ENCODE measurements at places on chromosomes 3 and 15. TPM values are rescaled to one million over a fixed set of nuclear protein-coding genes. Genes with fewer than 3 reads are reported as not detected.

GRAMD2A gene
- 7.2 TPM for total RNA-seq

CATSPER2 gene
- 1.4 TPM for total RNA-seq

B3GALNT1 gene
- total RNA-seq = 5.8 TPM

ZPLD1 gene
- total RNA-seq = 0.07 TPM

PRC1 gene
- 10.3 TPM for total RNA-seq

AHSG gene
- not detected for total RNA-seq

OR5K3 gene
- total RNA-seq = not detected

MYH15 gene
- total RNA-seq = 0.07 TPM

ATP13A4 gene
- 6.2 TPM for total RNA-seq

BNC1 gene
- total RNA-seq = 61.2 TPM

CCDC39 gene
- under 0.01 TPM for total RNA-seq

GOLGA8K gene
- 0.28 TPM for total RNA-seq

ADAMTS9 gene
- 0.34 TPM for total RNA-seq

RHOV gene
- total RNA-seq = 6.2 TPM

CD200 gene
- total RNA-seq = under 0.01 TPM

FETUB gene
- total RNA-seq = not detected

MYLK gene
- 26.0 TPM for total RNA-seq

EIF3J gene
- total RNA-seq = 101 TPM

UPK1B gene
- 20.1 TPM for total RNA-seq

HGD gene
- total RNA-seq = 0.28 TPM

HIGD2B gene
- not detected for total RNA-seq

SHC4 gene
- total RNA-seq = under 0.01 TPM

CCDC9B gene
- 9.9 TPM for total RNA-seq

WDR53 gene
- total RNA-seq = 17.1 TPM

TERC gene
- 32.6 TPM for total RNA-seq

CEP63 gene
- total RNA-seq = 24.9 TPM

STAB1 gene
- total RNA-seq = 0.07 TPM

AGBL1 gene
- not detected for total RNA-seq

PCLAF gene
- 1.4 TPM for total RNA-seq

MCF2L2 gene
- 0.68 TPM for total RNA-seq

APOD gene
- 0.34 TPM for total RNA-seq

IMPG2 gene
- total RNA-seq = 0.14 TPM

CFAP20DC gene
- 9.4 TPM for total RNA-seq

COL8A1 gene
- 4.0 TPM for total RNA-seq

GOLGA6L7 gene
- total RNA-seq = not detected

SUSD5 gene
- total RNA-seq = not detected

ILDR1 gene
- total RNA-seq = 1.7 TPM

CYP8B1 gene
- total RNA-seq = not detected

PRSS50 gene
- not detected for total RNA-seq

TNFAIP8L3 gene
- 4.1 TPM for total RNA-seq

PDHB gene
- total RNA-seq = 36.2 TPM

FRMD5 gene
- 2.7 TPM for total RNA-seq

ERC2 gene
- total RNA-seq = 0.34 TPM

CRTAP gene
- total RNA-seq = 114 TPM

SEMA6D gene
- total RNA-seq = 1.0 TPM

ITGB5 gene
- 155 TPM for total RNA-seq

PTX3 gene
- 7.5 TPM for total RNA-seq

Data from nasal cavity respiratory epithelium epithelial cell of viscerocranial mucosa (primary cell).